Activated CD4-positive, CD25-positive, alpha-beta regulatory T cell (primary cell): ENCODE measurements at places on chromosomes 6 and 20.

DNA sequence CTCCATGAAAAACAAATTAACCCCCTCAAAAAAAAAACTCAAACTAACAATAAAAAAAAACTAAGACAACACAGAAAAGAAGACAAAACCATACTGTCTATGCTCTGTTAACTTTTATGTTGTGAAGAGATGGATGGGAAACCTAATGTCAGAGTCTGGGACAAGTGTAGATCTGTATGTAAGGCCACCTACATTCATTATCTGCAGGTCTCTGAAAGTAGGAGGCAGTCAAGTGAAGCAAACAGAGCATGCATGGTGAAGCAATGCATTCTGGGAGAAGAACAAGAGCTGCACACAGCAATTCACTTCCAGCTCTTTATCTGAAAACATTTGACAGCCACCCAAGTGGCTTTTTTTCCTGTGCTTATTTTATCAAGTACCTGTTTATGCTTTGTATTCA is 452.0 kb downstream of the EPHA7 start:
- no peak for DNase-seq

DNA sequence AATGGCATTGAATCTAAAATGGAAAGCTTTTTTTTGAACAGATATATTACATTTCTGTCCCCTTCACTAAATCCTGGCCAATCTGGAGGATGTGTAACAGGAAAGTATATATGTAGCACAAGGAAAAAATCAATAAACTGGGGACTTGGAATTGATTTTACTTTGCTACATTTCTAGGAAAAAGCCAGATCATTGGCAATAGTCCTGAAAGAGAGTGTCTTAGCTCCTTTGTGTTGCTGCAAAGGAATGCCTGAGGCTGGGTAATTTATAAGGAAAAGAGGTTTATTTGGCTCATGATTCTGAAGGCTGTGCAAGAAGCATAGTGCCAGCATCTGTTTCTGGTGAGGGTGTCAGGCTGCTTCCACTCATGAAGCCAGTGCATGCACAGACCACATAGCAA is 574.9 kb downstream of the HTR1B start:
- DNase-seq, result no peak

- no peak for DNase-seq
These were observed 35.1 kb downstream of the RBM38 start for GRCh38 chr20:57426271-57426689.

- no peak for DNase-seq
These were observed 30.2 kb downstream of the SULF2 start for GRCh38 chr20:47754946-47755652.

DNA sequence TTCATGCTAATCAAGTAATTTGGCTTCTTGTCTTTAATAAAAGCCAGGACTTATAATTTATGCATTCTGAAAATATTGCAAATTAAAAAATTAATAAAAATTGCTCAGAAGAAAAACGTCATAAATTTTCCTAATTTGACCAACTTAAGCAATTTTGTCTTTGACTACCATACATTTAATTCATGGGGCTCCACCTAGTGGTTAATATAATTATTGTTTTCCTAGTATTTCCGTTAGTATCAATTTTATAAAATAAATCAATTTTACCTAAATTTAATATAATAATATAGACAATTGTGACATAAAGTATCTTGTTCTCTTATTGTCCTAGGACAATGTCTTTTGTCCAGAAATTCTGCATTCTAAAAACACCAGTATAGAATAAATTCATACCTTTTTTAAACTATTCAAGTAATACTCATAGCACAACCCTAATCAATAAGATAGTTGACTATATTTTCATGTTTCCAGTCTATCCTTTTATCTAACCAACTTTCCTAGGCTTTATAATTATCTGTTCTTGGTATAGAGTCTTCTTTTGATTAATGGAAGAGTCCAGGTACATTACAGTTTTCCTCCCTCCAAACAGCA is 319.9 kb downstream of the TRDN start:
- no peak for DNase-seq
